ENCODE measurements at places on chromosomes 13 and 19.

- DNase-seq: no peak
Measured at GRCh38 chr19:51903192-51903591, 1.6 kb downstream of the ZNF649 start.

DNA sequence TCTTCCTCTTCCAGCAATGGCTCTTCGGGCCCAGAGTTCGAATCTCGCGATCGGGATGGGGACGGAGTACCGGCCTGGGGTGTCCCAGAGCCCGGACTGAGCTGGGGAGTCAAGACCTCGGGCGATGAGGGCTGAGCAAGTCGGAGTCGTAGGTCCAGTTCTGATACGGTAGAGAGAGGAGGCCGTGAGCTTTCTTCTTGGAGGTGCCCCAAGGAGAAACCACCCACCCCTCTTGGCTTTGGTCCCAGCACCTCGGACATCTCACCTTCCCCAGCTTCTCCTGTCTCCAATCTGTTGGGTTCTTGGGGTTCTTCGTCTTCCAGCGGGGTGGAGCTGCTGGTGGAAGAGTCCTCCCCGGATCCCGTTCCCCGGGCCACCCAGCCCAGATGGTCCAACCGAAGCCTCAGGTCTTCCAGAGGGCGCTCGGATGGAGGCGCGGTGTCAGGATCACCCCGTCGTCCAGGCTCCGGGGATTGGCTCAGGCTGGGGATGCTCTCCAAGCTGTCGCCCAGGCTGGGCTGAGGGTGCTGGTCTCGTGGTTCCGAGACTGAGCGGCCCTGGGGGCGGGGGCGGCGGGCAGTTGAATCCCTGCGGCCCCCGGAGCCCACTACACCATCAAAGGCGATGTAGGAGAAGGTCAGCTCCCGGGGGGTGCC, 2.5 kb downstream of the RTN2 start:
- no peak for DNase-seq

DNA sequence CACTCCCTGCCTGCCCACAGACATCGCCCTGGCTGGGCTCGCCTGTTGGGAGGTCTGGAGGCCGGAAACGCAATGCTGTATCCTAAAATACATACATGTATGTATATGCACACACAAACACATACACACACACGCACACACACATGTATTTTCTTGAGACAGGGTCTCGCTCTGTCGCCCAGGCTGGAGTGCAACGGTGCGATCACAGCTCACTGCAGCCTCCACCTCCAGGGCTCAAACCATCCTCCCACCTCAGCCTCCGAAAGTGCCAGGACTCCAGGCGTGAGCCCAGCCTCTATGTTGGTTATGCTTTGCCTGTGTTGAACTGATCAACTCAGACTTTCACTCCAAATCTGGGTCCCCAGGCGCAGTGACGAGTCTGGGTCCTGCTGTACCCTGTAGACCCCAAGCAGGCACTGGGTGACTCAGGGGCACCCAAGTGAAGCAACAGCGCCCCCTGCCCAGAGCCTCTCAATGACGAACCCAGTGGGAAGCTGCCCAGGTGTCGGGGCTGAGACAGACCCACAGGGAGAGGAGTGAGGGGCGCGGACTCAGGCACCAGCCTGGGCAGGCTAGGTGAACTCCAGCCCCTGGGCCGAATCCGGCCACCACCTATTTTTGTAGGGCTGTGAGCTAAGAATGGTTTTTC, 27.4 kb upstream of the CACTIN start:
- no peak for DNase-seq

- DNase-seq: peak; percentile 53
Measured at GRCh38 chr19:19185853-19186740, 5.9 kb downstream of the BORCS8 start.

DNA sequence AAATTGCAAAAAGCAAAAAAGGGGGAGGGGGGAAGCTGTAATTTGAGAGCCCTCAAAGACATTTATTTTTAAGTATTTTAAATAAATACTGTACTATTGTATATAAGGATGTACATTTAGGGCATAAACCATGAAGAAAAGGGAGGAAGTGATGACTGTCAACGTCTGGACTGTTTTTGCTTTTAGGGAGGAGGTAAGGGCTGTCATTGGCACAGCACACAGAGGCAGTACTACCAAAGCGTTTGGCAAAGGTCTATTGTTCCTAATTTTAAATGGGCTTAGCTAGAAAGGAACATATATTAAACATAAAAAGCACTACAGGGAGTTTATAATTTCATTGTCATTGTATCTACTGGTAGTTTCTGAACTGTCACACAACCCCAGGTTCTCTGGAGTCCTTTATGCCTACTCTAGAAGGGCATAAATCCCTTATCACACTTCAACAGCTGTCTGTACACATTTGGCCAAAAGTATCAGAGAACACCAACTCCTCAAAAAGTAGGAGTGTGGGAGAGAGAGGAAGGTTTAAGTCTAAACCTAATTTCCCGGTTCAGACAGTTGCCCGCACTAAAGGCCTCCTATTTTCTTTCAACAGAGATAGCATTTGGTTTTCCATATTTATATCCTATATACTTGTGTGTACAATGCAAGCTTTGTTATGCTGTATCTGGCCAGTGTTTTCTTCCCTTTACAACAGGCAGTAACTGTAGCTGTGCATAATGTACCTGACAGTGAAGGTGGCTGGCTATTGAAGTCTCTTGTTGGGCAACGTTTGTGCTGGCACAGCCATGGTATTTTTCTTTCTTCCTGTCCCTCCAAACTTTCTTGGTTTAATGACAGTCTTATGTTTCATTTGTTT, 406.2 kb downstream of the KLF5 start:
- no peak for DNase-seq

- no peak for DNase-seq
Measured at GRCh38 chr19:46294494-46294893, 2.3 kb upstream of the HIF3A start.

DNA sequence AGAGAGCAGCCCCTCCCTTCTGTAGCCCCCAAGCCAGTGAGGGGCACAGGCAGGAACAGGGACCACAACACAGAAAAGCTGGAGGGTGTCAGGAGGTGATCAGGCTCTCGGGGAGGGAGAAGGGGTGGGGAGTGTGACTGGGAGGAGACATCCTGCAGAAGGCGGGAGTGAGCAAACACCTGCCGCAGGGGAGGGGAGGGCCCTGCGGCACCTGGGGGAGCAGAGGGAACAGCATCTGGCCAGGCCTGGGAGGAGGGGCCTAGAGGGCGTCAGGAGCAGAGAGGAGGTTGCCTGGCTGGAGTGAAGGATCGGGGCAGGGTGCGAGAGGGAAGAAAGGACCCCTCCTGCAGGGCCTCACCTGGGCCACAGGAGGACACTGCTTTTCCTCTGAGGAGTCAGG, 4.2 kb downstream of the KLK3 start:
- DNase-seq: no peak
